ENCODE measurements at places on chromosomes 6 and 20. TPM values are rescaled to one million over a fixed set of nuclear protein-coding genes. Genes with fewer than 3 reads are reported as not detected.

The NUP43 gene
- total RNA-seq: 54.4 TPM

DNA sequence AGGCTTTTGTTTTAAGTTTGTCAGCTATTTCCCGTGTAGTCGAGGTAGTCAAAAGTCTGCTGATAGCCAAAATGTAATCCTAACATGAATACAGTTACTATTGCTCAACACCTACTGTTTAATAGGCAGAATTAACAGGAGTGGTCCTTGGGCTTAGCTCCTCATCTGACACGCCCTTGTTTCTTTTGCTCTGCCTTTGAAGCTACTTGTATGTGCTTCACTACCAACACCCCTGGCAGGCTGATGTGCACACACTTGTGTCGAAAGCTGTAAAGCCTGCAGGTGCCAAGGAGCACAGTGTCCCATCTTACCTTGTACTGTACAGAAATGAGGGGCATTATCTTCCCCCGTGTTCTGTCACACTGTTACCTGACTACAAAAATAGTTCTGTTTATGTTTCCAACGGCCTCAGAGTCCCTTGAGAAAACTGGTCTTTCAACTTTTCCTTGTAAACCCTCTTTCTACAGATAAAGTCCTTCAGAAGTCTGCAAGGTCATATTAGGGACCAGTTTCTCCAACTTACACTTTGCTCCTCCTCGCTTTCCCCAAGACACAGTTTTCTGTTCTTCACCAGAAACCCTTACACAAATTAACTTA is 9.3 kb downstream of the SDHAF4 start:
- DNase-seq: no peak

- DNase-seq: no peak
These were observed 460.9 kb upstream of the KHDRBS2 start for GRCh38 chr6:62746968-62747367.

DNA sequence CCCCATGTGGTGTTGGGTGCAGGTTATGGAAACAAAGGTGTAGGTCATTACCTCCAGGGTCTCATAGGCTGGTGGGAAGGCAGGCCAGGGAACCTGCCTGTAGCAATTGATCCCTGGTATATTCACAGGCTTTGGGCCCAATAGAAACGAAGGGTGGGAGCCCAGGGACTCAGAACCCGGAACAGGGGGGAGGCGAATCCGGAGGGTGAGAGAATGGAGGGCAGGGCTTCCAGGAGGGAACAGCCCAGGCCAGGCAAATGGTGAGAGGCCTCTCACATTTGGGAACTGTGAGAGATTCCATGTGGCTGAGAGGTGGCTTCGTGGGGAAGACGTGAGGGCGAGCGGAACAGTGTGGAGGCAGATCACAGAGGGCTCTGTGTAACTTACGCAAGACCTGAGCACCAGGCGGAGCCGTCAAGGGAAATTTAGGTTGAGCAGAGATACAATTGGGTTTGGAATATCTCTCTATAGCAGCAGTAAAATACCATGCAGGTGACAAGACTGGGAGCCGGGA is 267.1 kb downstream of the ERMARD start:
- DNase-seq: no peak

GRCh38 chr6:129708496-129709195 is 1.3 kb downstream of the ARHGAP18 start:
- no peak for DNase-seq

The CRIP3 gene
- 1.1 TPM for total RNA-seq

DNA sequence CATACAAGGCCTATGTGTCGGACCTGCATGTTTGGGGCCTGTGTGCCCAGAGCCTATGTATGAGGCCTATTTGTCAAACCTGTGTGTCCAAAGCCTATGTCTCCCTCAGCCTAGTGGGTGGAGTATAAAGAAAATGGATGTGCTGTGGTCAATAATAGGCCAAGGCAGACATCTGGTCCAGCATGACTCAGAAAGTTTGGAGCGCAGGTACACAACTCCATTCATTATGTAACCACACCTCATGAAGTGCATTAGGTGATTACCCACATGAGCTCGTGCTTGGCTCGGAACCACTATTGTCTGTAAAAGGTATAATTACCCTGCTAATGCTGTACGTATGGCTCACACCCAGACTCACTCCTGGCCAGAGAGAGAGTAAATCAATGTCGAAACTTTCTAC is 302.4 kb upstream of the POU3F2 start:
- DNase-seq: no peak

The TBCC gene
- total RNA-seq: 23.4 TPM

- no peak for DNase-seq
These were observed 99.8 kb upstream of the PDE10A start for GRCh38 chr6:165762876-165763275.

The HNF4A gene
- not detected for total RNA-seq

The PNISR gene
- 86.4 TPM for total RNA-seq
